ENCODE measurements at places on chromosomes 5 and 9. TPM values are rescaled to one million over a fixed set of nuclear protein-coding genes. Genes with fewer than 3 reads are reported as not detected.

Gene OTP
- not detected for total RNA-seq

Gene PCA3
- not detected for total RNA-seq

Gene CRHBP
- not detected for total RNA-seq

Gene CCDC171
- 0.98 TPM for total RNA-seq

Gene ROPN1L
- 3.7 TPM for total RNA-seq

All from T-helper 2 cell treated with Interferon-gamma antibody and Interleukin-4, amounts not matched to agents 100 ng/mL and 5 ng/mL, for 36 hours (primary cell).